Ovary (tissue), 10 donors: ENCODE measurements at places on chromosomes 7 and 10. TPM values are rescaled to one million over a fixed set of nuclear protein-coding genes. Genes with fewer than 3 reads are reported as not detected.

DNA sequence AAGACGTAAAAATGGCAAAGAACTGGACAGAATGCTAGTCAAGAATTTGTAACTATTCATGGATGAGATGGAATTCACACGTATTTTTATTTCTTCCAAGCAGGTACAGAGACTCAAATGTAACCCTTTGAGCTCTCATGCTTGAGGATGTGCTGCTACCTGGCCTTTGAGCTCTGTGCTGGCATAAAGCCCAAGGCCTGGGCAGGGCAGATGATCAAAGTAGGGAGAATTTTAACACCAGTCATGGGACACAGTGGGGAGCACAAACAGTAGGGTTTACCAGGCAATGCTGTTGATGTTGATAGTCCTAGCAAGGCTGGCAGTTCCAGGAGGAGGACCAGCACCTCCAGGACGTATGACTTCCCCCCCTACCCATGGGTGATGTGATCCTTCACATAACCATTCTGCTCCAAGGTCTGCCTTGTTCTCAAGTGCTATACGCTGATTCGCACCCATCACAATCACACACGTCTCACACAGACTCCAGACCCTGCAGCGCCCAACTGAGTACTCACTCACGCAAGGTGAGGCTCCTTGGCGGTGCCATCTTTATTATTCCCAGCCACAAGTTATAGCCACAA lies 48.6 kb upstream of the DLG5 start:
- no peak for DNase-seq

- DNase-seq, result no peak
These were observed 27.0 kb downstream of the PPP1R3A start for GRCh38 chr7:113891828-113892227.

The SLC13A1 gene
- total RNA-seq, result 0.10 TPM

DNA sequence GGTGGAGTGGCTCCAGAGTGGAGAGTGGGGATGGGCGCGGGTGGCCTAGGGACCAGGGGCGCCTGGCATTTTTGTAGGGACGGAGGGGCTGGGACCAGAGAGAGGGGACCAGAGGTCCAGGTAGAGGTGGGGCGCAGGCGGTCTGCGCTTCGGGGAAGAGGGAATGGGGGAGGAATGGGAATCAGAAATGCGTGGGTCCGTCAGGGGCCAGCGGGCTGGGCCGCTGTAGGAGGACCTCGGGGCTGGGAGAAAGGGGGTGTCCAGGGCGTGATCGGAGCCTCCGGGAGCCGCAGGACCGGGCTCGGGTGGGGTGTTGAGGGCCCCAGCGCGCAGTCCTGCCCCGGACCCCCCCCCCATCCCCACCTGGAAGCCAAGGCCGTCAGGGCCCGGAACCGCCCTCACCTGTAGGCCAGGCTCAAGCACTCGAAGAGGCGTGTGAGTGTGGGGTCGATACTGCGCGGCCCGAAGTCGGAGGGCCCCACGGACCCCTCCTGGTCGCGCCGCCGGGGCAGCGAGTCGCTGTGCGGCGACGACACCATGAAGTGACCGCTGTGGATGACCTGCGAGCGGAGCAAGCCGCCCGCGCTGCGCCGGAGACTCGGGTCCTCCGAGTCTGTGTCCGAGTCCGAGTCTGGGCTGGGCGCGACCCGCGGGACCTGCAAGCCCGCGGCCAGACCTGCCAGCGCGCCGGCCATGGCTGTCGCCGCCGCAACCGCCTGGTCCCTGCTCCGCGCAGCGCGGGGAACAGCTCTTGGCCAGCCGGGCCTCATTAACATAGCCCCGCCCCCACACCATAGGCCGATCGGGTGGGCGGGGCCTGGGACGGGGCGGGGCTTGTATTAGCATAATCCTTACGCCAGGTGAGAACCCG lies at the start of gene MLXIPL:
MLXIPL (minus strand) TSS at position 725 of the 871 bp plus-strand sequence; CDS start at position 695, 30 bp downstream.
- DNase-seq, result peak; percentile 52

DNA sequence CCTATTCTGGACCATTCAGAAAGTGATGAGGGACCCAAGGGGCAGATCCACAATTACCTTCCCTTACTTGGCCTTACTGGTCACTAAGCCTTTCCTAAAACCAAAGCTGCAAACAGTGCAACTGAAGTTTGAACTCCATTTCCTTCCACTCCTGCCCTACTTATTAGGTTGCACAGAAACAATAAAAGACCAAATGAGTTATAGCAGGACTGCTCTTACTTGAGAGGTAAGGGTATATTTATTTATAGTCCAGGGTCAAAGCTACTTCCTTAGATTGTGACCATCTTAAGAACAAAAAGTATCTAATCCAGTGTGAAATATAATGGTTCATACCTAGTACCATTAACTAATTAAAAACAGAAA lies 27.0 kb downstream of the CDK6 start:
- DNase-seq, result no peak

DNA sequence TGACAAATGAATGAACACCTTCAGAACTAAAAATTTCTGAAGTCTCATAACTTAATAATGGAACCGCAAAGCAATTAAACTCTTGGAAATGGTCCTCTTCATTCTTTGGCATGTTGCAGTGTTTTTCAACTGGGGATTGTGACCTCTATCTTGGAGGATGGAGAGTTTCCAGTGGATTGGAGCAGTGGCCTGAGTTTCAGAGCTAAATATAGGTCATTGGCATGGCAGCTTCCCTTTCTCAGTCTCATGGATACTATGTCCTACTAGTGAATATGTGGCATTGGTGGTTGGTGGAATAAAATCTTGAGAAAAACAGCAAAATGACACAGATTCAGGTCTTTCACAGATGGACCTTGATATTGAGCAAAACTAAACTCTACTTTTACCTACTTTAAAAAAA lies 24.1 kb upstream of the EPC1 start:
- DNase-seq, result no peak

The TMEM178B gene
- 0.12 TPM for total RNA-seq

DNA sequence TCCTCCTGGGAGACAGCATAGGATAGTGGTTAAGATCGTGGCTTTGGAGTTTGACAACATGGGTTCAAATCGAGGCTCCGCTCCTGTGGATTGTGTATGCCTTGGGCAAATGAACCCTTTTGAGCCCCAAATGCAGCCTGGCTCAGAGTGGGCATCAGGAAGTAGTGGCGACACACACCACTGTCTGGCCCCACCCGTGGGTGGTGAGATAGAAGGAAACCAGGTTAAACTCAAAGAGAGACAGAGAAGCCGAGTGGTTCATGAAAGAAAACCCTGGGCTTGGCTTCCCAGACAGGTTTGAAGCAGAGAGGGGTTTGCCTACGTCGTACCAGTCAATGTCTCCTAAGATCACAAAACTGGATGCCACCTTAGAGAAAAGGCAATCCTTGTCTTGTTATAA lies 57.7 kb downstream of the PRTFDC1 start:
- no peak for DNase-seq

GRCh38 chr7:37853468-37853867 lies 5.1 kb downstream of the NME8 start:
- DNase-seq, result no peak

DNA sequence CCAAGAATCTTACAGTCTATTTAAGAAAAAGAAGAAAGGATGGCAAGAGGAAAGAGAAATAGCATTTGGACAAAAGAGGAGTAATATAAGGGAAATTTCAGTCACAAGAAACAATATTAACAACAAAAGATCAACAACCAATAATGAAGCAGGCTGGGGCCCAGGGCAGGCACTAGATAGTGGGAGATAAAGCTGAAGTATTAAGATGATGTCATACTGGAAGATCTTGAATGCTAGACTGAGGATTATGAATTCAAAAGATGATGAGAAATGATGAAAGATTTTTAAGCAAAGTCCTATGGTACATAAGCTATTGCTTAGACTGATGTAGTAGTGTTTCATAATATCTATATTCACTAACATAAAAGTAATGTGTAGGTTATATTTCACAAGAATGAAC lies 51.8 kb upstream of the SPOCK2 start:
- no peak for DNase-seq

DNA sequence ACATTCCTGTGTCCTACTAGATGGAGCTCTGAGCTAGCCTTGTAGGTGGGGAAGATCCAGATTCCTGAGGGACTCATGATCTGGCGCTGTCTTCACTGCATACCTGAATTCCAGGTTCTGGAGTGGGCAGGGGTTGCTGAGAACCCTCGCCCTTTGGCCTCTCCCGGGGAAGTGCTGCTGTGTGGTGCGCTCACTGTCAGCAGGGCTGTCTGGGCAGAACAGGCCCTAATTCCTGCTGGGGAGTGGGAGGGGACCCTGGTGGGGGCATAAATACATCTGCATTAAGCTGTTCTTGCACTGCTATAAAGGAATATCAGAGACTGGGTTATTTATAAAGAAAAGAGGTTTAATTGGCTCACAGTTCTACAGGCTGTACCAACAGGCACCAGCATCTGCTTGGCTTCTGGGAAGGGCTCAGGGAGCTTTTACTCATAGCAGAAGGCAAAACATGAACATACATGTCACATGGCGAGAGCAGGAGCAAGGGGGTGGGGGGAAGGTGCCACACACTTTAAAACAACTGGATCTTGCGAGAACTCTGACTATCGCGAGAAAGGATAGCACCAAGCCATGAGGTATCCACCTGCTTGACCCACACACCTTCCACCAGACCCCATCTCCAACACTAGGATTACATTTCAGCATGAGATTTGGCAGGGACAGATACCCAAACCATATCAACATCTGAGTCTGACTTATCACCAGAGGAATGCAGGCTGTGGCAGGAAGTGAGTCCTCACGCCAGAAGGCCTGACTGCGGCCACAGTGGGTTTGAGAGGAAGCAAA lies 115.0 kb downstream of the ADCY1 start:
- no peak for DNase-seq

- no peak for DNase-seq
These were observed 89.0 kb upstream of the SVIL start for GRCh38 chr10:29723726-29724125.

GRCh38 chr10:71336632-71337031 lies 17.6 kb downstream of the SLC29A3 start:
- DNase-seq, result no peak

DNA sequence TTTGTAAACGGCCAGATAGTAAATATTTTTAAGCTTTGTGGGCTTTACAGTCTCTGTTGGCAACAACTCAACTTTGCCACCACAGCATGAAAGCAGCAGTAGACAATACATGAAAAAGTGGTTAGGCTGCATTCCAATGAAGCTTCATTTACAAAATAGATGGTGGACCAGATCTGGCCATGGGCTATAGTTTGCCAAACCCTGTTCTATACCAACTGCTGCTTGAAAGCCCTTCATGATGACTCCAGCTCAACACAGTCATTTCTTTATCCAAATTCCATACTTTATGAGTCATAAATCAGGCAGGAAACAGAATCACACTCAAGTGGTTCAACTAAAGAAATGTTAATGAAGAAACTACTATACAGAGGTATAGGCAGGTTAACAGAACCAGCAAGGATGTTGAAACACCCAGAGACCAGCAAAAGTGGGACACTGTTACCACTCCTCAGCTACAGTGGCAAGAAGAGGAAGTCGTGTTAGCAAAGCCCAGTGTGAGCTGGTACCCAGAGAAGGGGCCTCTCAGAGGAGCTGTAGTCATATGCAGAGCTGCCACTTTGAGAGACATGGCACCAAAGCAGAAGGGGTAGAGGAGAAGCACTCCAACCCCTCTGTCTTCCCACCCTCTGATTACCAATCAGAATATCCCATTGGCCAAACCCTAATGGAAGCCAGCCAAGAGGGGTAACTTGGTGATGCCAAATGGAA lies 72.5 kb downstream of the PRLHR start:
- DNase-seq, result no peak

The GIMAP6 gene
- total RNA-seq, result 3.6 TPM

The PSD gene
- total RNA-seq, result 4.4 TPM

DNA sequence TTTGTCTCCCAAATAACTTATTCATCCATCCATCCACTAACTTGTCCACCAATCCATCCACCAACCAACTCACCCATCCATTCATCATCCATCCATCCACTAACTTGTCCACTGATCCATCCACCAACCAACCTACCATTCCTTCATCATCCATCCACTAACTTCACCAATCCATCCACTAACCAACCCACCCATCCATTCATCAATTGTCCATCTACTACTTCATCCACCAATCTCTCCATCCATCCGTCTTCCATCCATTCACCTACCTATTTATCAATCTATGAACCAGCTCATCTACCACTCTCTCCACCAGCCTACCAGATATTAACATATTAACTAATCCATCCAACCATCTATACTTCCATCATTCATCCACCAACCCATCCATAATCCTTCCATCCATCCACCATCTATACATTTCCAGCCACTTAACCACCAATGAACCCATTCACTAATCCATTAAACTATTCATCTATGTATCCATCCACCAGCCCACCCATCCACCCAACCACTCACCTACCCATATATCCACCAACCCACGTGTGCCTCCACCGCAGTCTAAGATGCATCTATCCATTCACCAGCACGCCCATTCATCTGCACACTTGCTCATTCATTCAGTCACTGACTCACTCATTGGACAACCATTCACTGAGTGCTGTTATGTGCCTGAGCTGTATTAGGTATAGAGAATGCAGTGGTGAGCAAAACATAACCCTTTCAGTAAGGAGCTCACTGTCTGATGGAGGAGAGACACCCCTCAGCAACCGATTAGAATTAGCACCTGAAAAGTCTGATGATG lies 19.8 kb upstream of the TBL2 start:
- DNase-seq, result no peak

DNA sequence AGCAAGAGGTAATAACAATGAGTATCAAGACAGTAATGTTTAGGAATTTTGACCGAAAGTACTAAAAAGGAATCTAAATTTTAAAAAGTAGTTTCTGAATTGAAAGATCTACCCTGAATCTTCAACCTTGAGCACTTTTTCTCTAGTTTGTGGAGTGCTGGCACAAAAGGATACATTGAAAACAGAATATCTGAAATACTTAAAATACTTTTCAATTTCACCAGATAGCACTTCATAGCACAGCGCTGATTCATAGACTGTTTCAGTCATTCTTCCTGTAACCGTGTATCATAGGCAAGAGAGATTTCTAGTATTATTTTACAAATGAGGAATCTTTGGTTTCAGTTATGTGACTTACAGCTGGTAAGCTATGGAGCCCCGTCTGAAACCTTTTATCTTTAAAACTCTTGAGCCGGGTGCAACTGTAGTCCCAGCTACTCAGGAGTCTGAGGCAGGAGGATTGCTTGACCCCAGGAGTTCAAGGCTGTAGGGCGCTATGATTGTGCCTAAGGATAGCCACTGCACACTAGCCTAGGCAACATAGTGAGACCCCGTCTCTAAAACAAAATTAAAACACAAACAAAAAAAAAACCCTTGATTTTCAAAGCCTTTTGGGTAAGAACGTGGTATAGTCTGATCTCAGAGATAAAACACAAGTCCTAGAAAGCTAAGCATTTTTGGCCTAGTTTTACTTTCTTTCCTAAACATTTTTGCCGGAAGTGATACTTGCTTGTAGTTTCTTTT lies 35.1 kb downstream of the FHIP2A start:
- no peak for DNase-seq

The EIF3B gene
- total RNA-seq, result 114 TPM

DNA sequence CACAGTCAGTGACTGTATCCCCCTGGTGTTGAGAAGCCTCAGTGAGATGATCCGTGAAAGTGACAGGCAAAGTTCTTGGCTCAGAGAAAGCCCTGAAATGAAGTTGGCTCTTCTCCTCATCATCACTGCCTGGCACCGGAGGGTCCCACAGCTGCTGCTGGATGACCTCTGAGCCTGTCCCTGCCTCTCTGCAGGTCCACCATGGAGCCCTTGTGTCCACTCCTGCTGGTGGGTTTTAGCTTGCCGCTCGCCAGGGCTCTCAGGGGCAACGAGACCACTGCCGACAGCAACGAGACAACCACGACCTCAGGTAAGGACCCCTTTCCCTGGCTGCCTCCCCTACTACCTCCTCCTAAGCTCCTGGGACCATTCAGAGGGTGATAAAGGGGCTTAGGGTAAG lies 85.5 kb downstream of the MKI67 start:
- DNase-seq, result no peak

The ZNF394 gene
- 30.1 TPM for total RNA-seq

The GIMAP1 gene
- 1.4 TPM for total RNA-seq

GRCh38 chr10:98023024-98023423 lies 7.4 kb downstream of the CRTAC1 start:
- DNase-seq, result no peak
